HFF-Myc (cell line): ENCODE measurements at places on chromosomes 12 and 14.

- no peak for DNase-seq
Measured at GRCh38 chr14:96631030-96631429, 128.8 kb downstream of the PAPOLA start.

DNA sequence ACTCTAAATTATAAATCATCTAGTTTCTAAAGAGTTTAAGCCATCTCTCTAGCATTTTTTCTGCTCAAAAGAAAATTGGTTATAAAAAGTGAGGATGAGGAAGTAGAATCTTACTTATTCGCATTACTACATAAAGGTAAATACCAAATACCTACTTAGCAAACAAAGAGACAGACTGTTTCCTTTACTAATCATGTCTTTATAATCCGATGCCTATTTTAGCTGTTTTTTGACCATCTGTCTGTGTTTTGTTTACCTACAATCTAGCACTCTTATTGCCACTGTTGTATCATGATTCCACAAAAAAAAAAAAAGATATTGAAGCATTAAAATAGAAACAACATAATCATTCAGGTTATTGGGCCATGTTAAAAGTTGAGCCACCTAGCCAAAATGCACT is 396.2 kb downstream of the PAWR start:
- DNase-seq: no peak

- peak; percentile 52 for DNase-seq
Measured at GRCh38 chr12:26651566-26652188, 181.3 kb downstream of the ITPR2 start.

DNA sequence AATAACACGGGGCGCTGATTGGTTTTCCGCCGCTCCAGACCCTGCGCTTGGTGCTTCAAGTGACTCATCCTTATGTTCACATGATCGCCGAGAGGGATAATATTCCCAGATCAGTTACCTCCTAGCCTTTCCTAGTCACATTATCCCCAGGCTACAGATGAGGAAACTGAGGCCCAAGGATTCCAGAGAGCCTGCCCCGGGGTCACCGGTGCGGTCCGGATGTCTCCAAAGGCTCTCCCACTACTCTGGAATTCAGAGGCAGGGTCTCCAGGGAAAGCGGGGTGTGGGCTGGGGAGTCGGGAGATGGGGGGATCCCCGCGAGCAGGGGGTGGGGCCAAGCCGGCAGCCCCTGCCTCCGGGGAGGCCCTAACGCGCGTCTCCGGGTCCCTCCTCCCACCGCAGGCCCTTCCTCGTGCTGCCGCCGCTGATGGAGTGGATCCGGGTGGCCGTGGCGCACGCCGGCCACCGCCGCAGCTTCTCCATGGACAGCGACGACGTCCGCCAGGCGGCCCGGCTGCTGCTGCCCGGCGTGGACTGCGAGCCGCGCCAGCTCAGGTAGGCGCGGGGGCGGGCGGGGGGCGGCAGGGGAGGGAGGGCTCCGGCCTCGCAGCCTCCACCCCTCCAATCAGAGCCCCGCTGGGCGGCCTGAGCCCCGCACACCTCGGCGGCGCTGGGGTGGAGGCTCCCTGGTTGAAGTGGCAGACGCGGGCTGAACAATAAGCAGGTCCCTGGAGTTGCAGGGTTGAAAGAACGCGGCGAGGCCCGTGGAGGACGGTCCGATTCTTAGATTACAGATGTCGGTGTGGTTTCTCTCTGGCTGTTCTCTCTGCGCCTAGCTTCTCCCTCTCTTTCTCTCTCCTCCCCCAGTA is 104.6 kb upstream of the PWP1 start:
- no peak for DNase-seq

DNA sequence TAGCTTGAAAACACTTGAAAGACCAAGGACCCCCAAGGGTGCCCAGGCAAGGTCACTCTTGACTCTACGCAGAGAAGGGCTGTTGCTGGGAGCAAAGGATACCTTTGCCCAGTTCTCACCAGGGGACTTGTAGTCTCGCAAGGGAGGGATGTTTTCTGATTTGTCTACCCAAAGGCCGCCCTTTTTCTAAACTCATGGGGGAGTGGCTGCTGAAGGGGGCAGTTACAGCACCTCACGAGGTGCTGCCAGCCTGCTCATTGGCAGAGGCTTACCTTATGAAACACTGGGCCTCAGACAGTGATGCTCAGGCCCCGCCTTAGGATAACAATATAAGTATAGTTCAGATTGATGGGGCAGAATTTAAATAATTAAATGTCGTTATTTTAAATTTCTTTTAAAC is 107.0 kb downstream of the ETV6 start:
- DNase-seq: no peak

- no peak for DNase-seq
Measured at GRCh38 chr14:26596543-26597061, 1.2 kb downstream of the NOVA1 start.

DNA sequence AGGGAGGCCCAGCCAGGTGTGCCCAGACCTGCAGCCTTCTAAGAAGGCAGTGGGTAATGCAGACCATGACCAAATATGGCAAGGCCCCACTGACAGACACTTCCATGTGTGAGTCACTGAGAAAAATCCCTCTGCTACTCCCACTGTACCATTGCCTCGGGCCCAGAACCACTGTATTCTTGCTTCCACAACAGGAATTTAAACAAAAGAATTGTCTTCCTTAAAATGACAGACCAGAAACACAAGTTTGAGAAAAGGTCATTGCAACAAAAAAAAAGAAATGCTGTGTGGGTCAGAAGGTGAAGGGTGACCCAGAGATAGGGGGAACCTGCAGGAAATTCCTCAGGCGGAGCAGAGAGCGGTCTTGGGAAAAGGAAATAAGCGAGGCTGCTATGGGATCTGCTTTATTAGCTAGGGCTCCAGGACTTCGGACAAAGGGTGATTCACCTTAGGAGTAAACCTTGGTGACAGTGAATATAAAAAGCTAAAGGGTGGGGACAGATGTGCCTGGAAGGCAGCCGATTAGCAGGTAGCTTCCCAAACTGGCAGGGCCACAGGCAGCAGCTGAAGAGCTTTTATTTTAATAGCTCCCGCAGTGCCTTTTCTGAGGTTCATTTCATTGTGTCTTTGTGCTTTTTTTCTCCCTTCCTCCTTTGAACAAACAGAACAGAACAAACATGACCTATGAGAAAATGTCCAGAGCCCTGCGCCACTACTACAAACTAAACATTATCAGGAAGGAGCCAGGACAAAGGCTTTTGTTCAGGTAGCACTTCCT is 185.3 kb upstream of the BCL2L14 start:
- DNase-seq: no peak

- no peak for DNase-seq
Measured at GRCh38 chr12:66612090-66612775, 66.6 kb downstream of the GRIP1 start.

DNA sequence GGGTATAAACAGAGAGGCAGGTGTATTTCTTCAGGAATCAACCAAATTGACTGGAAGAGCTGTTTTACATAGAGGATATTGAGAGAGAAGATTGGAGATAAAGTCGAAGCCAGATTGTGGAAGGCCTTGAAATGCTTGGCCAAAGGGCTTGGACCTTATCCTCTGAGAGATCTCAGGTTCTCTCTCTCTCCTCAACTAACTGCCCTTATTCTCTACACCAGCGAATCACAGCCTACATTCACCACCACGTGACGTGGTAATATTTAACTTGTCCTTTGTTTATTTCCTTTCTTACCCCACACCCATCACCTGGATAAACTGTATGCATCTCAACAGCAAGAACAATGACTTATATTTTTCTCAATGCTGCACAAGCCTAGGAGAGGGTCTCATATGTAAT is 207.4 kb downstream of the EFCAB11 start:
- DNase-seq: no peak

GRCh38 chr12:106455111-106455510 is 97.6 kb downstream of the POLR3B start:
- DNase-seq: no peak

- no peak for DNase-seq
Measured at GRCh38 chr14:64704143-64704742, at the start of gene PLEKHG3. PLEKHG3 (plus strand) TSS chr14:64704424; CDS start chr14:64727632, 23,208 bp downstream.

GRCh38 chr14:73240816-73241480 is 3.6 kb downstream of the PAPLN start:
- DNase-seq: no peak
